Activated CD4-positive, alpha-beta T cell treated with anti-CD3 and anti-CD28 coated beads for 1 hour (primary cell): ENCODE measurements at places on chromosomes 1 and 21.

DNA sequence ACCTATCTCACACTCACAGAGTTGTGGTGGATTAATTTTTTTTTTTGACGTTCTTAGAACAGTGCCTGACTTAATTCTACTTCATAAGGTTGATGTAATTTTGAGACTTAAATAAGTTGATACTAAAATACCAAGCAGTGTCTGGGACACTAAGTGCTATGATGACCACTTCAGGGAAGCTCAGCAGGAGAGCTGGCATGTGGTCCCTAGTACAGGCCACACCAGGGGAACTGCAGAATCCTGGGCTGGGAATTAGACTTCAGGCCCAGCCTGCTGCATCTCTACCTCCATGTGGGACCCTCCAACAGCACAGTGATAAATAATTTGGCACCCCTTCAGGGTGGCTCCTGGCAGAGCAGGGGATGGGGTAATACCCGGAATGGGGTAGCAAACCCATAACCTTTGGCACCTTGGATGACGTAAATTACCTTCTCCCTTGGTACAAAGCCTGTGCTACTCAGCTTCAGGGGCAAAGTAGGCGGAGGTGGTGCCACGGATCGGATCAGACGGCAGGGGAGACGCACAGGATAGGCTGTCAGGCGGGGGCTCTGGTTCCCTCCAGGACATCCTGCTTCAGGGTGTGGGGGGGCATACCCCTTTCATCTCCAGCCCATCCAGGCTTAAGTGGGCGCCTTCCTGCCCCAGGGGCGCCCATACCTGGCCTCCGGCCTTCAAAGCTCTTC lies 4.8 kb downstream of the MFSD2A start:
- DNase-seq: no peak

DNA sequence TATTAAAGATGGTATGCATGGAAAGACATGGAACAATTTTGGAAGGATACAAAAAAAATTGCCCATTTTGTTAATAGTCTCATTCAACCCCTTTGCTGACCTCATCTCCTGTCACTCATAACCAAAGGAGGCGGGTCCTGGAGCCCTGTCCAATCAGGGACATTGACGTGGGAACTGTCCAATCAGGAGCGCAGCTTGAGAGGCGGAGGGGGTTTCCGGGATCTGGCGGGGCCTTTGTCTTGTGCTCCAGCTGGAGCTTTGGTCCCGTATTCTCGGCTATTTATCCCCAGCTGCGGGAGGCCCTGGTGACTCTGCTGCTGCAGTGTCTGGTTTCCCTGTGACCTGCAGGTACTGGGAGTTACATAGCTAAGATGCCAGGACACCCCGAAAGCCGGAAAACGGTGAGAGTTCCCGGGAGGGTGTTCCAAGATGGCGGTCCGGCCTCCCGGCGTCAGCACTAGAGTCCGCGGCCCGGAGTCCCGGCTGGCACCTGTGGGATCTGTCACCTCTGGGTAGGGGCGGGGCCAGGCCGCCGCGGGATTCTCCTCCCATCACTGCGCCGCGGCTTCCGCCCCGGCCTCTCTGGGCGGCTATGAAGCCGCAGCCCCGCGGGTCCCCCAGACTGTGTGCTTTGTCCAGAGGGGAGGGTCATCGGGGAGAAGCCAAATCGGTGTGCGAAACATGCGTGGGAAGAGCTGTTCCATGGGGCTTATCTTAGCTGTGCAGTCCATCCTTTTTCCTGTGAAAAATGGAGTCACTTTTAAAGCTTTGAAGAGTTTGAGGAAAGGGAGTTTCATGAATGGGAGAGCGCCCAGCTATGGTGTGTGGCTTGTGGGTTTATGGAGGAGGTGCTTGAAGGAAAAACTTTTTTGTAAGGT lies at the start of gene ZNF678:
TSS of gene ZNF678 (plus strand) at position 233 of the 878 bp plus-strand sequence. CDS start 87,436 bp downstream, outside the sequence.
- peak; percentile 71 for DNase-seq

- DNase-seq: no peak
Observed at GRCh38 chr1:209207701-209208286, 375.7 kb upstream of the CAMK1G start.

GRCh38 chr1:16605532-16606505 lies 7.5 kb downstream of the NBPF1 start:
- DNase-seq: no peak

DNA sequence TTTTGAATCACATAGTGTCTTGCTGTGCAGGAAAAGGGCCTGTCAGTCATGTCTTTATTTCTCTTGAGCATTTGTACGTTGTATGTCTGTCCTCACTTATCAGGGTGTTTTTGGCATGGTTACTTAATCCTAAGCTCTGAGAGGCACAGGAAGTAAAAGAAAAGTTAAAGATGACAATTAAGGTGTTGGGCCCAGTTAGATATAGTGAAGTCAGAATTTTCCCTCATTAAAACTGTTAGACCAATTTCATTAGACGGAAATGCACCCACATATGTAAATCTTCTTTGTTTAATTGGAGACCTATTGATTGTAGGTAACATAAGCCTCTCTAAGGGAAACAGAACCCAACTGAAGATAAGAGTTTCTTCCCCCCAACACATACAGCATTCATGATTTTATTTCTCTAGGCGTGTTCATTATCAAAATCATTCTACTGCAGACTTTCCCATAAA lies 21.9 kb downstream of the NFIA start:
- no peak for DNase-seq

DNA sequence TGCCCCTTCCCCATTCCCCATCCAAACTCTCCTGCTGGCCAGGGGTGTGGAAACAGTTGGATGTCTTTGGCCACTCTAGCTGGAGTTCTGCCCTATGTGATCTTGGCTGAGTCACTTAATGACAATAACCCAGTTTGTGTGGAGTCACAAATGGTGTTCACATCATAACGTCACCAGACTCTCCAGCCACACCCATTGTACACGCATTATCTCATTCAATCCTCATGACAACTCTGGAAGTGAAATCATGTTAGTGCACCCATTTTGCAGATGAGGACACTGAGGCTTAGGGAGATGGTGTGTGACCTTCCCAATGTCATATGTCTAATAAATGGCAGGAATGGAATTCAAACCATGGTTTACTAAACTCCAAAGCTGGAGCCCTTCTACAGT lies 1.2 kb upstream of the CDA start:
- DNase-seq: no peak

- DNase-seq: no peak
Observed at GRCh38 chr1:42658877-42659337, 684 bp downstream of the PPIH start.

DNA sequence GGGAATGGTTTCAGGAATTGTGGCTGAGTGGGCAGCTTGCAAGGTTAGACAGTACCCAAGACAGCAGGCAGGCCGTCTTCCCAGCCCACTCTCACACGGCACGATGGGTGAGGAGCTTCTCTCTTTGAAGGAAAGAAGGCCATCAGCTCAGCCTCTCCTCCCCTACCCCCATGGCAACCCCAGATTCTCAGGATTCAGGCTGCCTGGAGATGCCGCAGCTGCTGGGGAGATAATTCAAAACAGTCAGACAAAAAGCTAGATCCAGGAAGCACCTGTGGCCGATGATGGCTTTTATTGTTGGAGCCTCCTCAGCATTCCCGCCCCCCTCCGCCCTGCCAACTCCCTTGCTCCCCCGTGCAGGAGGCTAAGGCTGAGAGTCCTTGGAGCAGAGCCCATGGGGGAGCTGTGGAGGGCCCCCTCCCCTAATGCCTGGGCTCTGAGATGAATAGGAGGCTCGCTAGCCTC lies 220.5 kb downstream of the TRABD2B start:
- DNase-seq: no peak

- no peak for DNase-seq
Observed at GRCh38 chr1:18020021-18020817, 87.4 kb upstream of the IGSF21 start.

- peak; percentile 8 for DNase-seq
Observed at GRCh38 chr1:227318016-227318852, at the start of gene CDC42BPA. CDC42BPA (minus strand) TSS chr1:227318492; CDS start chr1:227317182, 1,310 bp downstream.

GRCh38 chr21:40636026-40636425 lies 210.9 kb downstream of the DSCAM start:
- no peak for DNase-seq

DNA sequence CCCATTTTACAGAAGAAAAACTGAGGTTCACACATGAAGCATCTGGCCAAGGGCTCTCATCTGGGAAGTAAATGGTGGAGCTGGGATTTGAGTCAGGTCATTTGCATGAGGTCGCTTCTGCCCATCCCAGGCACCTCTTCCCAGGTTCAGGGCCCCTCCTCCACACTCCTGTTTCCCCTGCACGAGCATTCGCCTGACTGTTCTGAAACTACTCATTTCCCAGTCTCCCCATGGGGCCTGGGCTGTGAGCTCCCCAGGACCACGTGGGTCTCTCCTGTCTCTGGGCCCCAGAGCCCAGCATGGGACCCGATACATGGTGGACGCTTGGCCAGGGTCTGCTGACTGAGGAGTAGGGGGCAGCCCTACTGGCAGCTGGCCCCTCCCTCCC lies 360.8 kb downstream of the MATN1 start:
- no peak for DNase-seq

- no peak for DNase-seq
Observed at GRCh38 chr1:153355445-153356071, 2.1 kb upstream of the S100A9 start.

- DNase-seq: no peak
Observed at GRCh38 chr1:172326136-172326535, 94.3 kb upstream of the C1orf105 start.

DNA sequence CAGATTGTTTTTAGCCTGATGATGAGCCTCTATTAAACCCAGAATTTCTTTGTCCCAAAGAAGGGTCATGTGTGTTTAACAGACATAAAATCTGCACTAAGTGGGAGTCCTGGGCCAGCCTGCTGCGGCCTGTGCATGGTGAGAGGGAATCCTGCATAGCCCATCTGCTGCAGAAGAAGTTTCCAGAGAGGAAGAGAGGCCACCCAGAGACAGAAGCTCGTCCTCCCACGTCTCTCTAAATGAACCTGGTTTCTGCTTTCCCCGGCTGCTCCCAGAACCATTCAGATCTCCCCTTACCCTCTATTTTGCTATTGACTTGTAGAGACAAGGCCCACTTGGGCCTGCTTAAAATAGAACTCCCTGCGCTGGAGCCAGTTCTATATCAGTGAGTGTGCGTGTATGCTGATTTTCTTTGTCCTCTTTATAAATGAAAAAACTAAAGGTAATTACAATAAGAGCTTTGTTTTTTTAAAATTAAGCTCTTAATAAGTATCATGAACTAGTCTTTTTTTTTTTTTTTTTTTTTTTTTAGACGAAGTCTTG lies 142.8 kb upstream of the RAB4A start:
- no peak for DNase-seq

DNA sequence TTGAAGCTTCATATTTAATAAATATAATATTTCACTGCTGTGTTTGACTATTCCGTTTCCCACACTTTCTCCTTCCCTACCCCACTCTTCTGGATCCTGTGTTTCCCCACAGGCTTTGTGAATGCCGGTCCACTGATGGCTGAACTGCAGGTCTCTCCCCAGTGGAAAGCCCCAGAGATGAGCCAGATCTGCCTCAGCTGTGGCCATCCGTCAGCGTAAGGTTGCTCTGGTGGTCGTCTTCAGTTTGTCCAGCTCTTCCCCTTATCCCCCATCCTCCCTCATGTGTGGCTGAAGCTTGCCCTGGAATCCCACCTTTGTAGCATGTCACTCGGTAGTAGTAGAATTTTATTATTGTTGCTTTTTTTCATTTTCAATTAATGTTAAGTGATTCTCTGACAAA lies 11.4 kb downstream of the SMAP2 start:
- no peak for DNase-seq
